Stimulated activated naive B cell treated with anti-CD40 and anti-IgM and Interleukin-4, amounts not matched to agents 10 μg/mL and 1 μg/mL and 100 μg/mL, for 72 hours (primary cell): ENCODE measurements at places on chromosomes 11 and 22.

- no peak for DNase-seq
Measured at GRCh38 chr11:20088397-20089225, 71.7 kb downstream of the DBX1 start.

DNA sequence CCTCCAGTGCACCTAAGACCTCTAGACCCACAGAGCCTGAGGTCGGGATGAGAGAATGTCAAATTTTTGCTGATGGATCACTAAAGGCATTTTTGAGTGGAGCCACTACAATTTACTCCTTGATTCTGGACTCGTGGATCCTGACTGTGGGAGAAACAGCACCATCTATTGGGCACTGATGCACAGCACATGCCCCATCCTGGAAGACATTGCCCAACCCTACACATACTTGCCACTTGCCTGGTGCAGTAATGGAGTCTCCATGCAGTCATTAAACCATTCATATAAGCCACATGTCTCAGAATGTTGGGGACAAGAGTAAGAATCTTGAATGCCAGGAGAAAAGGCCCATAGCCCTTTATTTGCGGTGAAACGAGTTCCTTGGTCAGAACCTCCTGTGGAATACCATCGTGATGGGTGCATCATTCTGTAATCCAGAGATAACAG, 103.9 kb downstream of the GGTLC2 start:
- DNase-seq, result no peak

GRCh38 chr22:44102856-44103255, 77.9 kb upstream of the PARVG start:
- DNase-seq, result no peak

- DNase-seq, result no peak
Measured at GRCh38 chr11:95791709-95792033, 1.4 kb downstream of the CEP57 start.

- DNase-seq, result no peak
Measured at GRCh38 chr11:124722176-124722575, 17.6 kb upstream of the NRGN start.

- no peak for DNase-seq
Measured at GRCh38 chr11:63745304-63746170, 23.0 kb downstream of the ZFTA start.

- DNase-seq, result no peak
Measured at GRCh38 chr11:108679045-108679444, 14.2 kb downstream of the DDX10 start.

- DNase-seq, result no peak
Measured at GRCh38 chr11:81897639-81898038, 836.0 kb downstream of the FAM181B start.

- no peak for DNase-seq
Measured at GRCh38 chr11:9626496-9627394, 37.1 kb upstream of the SWAP70 start.

DNA sequence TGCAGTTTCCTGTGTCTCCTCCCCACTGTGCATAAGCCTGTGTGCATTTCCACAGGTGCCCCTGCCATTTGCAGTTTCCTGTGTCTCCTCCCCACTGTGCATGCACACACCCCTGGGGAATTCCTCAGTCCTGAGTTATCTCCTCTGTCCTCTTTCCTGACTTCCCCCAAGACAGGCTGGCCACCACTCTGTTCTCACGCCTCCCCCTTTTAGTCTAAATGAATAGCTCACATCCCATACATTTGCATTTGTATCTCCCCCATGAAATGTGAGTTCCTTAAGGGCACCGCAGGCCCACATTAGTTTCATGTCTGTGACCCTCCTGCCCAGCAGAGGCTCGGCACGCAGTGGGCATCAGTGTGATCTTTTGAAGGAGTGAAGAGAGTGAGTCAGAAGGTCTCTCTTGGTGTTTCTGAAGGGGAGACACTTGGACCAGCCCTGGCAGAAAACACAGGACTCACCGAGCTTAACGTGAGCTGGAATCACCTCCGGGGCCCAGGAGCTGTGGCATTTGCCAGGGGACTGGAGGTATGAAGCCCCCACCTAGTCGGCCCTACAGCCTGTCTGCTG, 6.2 kb downstream of the LRRC74B start:
- DNase-seq, result no peak

DNA sequence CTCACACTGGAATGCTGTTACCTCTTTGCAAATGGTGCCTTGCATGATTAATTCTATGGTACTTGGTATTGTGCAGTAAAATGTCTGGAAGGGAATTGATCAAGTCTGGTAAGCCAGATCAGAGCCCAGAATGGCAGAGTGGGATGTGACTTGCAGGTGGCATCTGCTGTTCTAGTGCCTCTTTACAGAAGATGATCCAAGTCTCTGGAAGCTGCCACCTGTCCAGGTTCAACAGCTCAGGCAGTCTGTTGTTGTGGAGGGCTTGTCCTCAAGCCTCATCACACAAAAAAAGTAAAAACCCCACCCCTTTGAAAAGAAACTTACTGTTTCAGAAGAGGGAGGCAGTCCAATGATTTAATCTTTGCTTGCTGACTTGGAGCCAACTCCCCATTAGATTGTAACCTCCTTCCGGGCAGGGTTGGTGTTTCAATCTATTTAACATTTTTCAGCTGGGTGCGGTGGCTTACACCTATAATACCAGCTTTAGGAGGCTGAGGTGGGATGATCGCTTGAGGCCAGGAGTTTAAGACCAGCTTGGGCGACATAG, 17.1 kb downstream of the ZNRF3 start:
- no peak for DNase-seq

DNA sequence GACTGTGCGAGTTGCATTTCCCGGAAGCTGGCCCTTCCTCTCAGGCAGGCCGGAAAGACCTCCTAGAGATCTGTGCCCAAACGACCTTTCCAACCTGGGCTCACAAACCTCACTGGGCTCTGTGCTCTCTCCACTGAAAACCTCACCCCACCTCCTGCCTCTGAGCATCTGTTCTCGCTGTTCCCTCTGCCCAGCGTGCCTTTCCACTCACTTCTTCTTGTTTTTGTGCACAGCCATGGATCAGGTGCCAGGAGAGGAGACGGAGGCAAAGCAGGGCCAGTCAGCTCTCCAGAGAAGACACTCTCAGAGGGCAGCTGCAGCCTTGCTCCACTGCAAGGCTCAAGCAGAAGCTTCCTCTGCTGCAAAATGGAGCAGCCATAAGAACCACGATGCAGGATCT, 10.9 kb upstream of the CPT1A start:
- no peak for DNase-seq

GRCh38 chr11:122114976-122115375, 1.0 kb downstream of the BLID start:
- no peak for DNase-seq

GRCh38 chr11:32821917-32822560, 7.7 kb upstream of the PRRG4 start:
- DNase-seq, result no peak

DNA sequence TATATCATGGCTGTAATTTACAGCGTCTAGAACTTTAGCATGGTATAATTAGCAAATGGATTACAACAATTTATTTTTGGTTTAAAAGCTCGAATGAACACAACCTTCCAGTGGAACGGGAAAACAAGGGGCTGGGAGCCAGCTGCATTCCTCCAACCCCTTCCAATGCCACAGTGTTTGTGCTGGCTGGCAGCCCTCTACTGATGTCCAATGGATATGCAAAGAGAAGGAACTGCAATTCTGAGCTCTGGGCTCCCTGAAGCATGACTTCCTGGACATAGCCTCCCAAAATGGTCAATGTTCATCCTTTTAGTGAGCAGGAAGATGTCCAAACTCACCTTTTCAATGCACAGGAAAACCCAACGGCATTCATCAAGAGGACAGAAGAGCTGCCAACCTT, 288.3 kb downstream of the TENM4 start:
- DNase-seq, result no peak

- DNase-seq, result no peak
Measured at GRCh38 chr11:78312712-78313111, 104.9 kb downstream of the GAB2 start.

DNA sequence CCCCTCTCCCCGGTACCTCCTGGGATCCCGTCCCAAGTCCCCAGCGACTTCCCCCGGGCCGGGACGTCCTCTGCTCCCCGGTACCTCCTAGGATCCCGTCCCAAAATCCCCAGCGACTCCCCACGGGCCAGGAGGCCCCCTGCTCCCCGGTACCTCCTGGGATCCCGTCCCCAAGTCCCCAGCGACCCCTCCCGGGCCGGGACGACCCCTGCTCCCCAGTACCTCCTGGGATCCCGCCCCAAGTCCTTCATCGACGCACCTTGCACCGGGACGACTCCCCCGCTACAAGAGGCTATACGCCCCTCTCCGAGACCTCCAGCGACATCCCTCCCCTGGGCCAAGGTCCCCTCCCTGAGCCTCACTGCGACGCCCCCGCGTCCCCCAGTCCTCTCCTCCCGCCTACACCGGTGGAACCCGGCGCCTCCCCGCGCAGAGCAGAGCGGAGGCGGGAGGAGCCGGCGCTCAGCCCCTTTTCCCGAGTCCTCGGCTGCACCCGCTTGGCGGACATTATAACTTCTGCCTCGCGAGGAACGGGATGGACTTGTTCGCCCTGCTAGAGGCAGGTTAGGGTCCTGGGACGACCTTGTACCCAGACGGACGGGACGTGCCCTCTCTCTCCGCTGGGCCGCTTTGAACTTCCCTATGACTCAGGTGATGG, 912 bp downstream of the KREMEN1 start:
- DNase-seq, result no peak

DNA sequence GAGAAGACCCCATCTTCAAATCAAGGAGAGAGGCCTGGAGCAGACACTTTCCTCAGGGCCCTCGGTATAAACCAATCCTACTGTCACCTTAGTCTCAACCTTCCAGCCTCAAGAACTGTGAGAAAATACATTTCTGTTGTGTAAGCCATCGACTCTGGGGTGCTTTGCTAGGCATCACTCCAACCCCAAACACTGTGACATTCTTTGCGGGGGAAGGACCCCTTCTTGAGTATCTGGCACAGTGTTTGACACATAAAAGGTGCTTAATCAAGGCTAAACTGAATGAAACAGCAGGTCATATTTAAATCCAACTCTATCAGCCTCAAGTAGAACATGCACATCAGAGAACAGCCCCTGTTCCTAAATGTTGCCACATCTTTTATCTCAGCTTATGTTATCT, 558.1 kb downstream of the INSC start:
- no peak for DNase-seq

DNA sequence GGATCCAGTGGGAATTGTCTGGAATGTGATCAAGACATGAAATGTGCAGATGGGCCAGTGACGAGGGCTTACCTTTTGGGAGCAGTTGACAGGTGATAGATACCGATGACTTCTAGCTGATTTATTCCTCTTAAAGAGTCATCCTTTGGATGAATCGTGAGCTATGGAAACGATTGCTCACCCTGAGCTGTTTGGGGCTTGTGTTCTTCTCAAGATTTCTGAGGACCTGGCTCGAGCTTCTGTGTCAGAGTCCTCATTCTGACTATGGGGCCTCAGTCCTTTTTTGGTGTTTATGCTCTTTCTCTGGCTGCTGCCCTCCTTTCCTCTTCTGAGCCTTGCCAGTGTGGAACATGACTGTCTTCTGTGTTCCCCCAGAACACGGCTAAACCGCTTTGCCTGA, 11.9 kb upstream of the AMPD3 start:
- DNase-seq, result no peak

- DNase-seq, result no peak
Measured at GRCh38 chr11:74535371-74536160, 42.0 kb upstream of the LIPT2 start.

- DNase-seq, result no peak
Measured at GRCh38 chr22:42343531-42344081, 73.2 kb upstream of the TCF20 start.

- no peak for DNase-seq
Measured at GRCh38 chr11:12842933-12843636, 166.0 kb upstream of the RASSF10 start.

GRCh38 chr11:17901481-17901880, 111.4 kb downstream of the SERGEF start:
- DNase-seq, result no peak

- no peak for DNase-seq
Measured at GRCh38 chr22:19535001-19535400, 10.8 kb upstream of the CLDN5 start.

DNA sequence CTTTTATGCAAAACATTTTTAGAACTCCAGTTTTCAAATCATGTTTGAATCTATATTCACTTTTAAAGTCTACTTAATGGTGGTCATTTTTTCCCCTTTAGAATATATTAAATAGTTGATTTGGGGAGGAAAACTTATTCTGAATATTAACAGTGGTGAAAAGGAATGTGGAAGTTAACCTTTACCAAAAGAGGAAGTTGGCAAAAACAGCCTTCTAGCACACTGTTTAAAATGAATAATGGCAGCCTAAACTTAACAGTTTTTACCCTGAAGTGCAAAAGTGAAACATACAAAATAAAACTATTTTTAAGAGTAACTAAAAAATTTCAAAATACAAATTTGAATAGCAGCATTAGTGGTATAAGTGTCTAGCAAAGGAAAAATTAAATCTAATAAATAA, 86.4 kb downstream of the GRK3 start:
- no peak for DNase-seq

DNA sequence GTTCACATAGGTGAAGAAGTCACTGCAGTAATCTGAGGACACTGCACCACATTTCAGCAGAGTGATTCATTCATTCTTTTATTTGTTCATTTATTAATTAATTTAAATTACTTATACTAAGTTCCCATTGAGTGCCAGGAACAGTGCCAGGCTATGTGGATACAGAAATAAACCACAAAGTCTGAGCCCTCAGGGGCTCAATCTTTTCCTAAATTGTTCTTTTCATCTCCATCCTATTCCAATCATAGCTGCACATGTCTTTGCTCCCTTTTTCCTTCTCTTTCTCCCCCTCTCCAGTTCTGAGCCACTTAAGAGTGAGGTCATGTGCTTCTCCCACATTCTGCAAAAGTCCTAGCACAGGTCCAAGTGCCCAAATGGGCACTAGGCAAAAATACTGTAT, 4.9 kb downstream of the SYTL2 start:
- DNase-seq, result no peak

DNA sequence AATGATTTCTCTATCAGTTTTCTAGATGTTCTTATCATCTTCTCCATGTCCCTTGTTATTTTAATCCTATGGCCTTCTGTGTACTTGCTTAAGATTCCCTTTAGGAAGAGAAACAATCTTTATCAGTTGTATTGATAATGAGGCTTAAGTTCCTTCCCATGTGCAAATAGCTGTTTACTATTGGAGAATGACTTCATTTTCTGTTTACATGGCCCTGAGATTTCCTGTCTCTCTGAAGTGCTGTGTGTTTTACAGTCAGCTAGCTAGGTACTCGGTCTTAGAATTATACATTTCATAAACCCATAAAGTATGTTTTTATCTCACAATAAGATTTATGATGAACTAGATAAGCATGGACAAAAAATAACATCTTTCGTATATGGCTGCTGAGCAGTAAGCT, 67.5 kb upstream of the CCDC179 start:
- no peak for DNase-seq

GRCh38 chr11:13462311-13462900, 616 bp downstream of the BTBD10 start:
- DNase-seq, result no peak
